Esophagus squamous epithelium (tissue), 5 donors: ENCODE measurements at places on chromosomes 3 and 15. TPM values are rescaled to one million over a fixed set of nuclear protein-coding genes. Genes with fewer than 3 reads are reported as not detected.

GPR171 gene
- total RNA-seq, result 0.59 TPM

WDR49 gene
- 9.5 TPM for total RNA-seq

LARP6 gene
- total RNA-seq, result 2.9 TPM

ZNF80 gene
- total RNA-seq, result not detected

MSL2 gene
- total RNA-seq, result 17.7 TPM

ZNF197 gene
- 7.0 TPM for total RNA-seq

GRIP2 gene
- total RNA-seq, result 0.76 TPM

GRCh38 chr15:89370120-89370977 is 35.7 kb upstream of the POLG start:
- DNase-seq, result no peak

GRCh38 chr3:55615694-55616295 is 128.7 kb upstream of the WNT5A start:
- DNase-seq, result no peak

DNA sequence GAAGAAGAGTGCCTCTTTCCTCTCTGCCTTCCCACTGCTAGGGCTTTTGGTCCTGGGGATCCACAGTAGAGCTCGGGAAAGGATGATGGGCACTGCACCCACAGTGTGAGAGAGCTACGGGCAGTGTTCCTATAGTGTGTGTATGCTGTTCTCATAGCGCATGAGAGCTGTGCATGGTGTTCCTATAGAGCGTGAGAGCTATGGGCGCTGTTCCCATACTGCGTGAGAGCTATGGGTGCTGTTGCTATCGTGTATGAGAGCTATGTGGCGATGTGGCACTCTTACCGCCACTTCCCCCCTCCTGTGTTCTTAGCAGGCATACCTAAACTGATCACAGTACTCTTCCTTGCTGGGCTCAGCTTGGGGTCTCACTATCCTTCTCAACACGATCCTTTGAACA is 213.5 kb downstream of the EDEM1 start:
- DNase-seq, result no peak

DNA sequence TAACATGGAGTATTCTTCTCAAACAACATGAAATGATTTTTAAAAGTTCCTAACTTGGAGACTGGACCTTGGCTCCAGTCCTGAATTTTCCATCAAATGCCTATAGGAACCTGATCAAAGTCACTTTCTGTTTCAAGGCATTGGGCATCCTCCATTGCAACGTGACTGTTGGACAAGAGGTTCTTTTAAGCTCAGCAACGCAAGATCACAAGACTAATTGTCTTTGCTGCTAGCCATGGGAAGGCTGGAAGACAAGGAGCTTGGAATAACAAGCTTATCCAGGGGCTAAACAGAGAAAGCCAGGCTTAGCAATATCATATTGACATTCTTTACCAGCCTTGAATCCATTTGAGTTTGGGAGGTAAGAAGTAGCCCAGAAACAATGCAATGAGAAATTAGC is 48.3 kb downstream of the SST start:
- DNase-seq, result no peak

DNA sequence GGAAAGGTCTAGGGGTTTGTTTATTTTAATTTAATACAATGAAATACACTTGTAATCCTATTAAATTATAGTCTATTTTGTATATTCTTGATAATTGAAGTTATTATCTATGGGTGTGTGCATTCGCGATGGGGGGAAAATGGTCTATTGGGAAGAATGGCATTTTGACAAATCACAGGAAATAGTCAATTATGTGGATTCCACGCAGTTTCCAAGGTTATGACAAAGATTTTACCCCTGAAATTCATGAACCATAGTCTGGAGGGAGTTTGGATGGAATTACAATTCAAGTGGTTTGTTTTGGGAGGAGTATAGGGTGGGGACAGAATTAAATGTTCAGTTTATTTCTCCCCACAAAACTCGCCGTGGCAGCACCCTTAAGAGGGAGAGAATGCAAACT is 66.5 kb downstream of the RBMS3 start:
- no peak for DNase-seq

DNA sequence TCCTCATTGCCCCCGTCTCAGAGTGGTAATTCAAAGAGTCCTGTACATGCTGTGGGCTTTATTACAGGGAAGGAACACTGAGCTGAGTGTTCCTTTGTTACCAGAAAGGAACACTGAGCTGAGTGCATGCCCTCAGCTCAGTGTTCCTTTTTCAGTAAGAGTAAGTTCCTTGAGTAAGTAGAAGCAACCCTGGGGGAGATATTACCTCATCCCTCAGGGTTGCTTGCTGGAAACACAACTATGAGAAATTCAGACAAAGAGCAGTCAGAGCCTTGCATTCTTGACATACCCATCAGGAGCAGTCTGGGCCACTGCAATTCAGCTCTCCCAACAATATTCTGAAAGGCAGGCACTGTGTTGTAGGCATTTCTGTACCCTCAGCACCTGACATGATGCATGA is 17.0 kb downstream of the CHRM5 start:
- DNase-seq, result no peak
